ENCODE measurements at places on chromosomes 2 and 18.

DNA sequence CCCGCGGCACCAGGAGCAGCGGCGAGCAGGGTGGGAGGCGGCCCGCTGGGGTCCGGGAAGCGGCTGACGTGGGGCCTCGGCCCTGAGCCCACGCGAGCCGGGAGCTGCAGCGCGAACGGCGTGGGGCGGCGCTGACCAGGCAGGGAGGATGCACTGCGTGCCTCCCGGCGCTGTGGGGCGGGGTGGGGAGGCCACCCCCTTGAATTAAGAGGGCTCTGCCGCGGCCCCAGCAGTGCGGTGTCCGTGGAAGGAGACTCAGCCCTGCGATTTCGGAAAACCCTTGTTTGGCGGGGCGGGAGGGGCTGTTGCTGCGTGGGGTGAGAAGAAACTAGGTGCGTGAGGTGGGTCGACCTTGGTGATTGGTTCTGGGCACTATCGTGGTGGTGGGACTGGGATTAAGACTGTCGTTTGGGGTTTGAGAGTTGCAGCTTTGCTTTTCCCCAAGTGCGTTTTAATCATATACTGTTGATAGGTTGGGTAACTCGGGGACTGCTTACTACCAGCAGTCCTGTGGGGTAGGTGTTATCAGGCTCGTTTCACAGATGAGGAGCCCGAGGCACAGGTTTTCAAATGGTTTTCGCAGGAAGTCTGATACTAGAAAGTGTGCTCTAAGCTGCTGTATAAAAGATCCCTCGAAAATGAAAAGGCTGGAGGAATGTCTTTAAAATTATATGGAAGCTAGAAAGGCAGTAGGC is 722 bp downstream of the ACSL3 start:
- peak; percentile 3 for DNase-seq

DNA sequence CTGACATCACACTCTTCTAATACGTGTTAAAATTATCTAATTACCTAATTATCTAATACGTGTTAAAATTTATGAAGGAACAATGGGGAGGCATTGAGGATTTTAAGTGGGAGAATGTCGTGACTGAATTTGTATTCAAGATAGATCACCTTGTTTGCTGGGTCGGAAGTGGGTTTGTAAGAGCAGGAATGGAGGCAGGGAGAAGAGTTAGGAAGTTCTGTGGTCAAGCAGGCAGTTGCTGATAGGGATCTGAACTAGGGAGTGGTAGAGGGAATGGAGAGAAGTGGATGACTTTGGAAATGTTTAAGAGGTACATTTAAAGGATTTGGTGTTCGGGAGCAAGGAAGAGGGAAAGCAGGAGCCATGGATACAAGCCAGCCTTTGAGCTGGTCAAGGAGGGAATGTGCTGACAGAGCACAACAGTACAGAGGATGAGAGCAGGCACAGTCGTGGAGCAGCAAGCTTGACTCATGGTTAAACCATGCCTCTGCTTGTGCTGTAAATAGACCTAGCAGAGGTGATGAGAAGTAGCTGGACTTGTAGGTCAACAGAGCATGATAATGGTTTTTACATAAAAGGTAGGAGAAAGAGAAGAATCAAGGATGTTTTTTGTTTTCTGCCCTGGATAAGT is 16.2 kb downstream of the IL18RAP start:
- no peak for DNase-seq

- no peak for DNase-seq
Observed at GRCh38 chr18:67651438-67651837, 134.9 kb upstream of the DSEL start.

DNA sequence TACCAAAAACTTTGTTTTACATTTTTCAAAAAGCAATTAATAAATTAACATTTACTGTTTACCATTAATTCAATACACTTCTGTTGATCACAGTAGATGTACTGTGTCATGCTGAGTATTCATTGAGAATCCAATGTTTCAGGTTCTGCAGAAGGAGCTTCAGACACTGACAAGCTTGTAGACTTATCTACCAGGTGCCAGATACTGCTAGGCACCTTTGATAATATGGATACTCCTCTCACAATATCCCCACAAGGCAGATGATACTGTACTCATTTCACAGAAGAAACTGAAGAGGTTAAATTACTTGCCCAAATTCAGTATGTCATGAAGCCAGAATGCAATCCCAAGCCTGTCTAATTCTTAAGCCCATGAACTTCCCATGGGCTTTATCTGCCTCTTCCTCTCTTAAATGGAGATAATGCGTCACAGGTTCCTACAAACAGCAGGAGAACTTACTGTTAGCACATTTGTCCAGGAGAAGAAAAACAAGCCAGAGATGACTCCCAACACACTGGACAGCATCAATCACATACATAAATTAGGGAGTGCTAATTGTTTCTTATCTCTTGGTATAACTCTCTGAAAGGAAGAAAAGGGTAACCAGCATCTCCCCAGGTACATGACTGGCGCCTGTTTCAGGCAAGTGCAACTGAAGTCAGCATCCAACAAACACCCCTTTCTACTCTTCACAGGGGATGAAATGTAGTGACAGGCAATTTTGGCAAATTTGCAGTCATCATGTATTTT is 27.4 kb downstream of the ITSN2 start:
- no peak for DNase-seq

GRCh38 chr2:149825473-149825872 is 237.9 kb upstream of the MMADHC start:
- no peak for DNase-seq

- no peak for DNase-seq
Observed at GRCh38 chr2:134190062-134190806, 63.6 kb upstream of the MGAT5 start.

DNA sequence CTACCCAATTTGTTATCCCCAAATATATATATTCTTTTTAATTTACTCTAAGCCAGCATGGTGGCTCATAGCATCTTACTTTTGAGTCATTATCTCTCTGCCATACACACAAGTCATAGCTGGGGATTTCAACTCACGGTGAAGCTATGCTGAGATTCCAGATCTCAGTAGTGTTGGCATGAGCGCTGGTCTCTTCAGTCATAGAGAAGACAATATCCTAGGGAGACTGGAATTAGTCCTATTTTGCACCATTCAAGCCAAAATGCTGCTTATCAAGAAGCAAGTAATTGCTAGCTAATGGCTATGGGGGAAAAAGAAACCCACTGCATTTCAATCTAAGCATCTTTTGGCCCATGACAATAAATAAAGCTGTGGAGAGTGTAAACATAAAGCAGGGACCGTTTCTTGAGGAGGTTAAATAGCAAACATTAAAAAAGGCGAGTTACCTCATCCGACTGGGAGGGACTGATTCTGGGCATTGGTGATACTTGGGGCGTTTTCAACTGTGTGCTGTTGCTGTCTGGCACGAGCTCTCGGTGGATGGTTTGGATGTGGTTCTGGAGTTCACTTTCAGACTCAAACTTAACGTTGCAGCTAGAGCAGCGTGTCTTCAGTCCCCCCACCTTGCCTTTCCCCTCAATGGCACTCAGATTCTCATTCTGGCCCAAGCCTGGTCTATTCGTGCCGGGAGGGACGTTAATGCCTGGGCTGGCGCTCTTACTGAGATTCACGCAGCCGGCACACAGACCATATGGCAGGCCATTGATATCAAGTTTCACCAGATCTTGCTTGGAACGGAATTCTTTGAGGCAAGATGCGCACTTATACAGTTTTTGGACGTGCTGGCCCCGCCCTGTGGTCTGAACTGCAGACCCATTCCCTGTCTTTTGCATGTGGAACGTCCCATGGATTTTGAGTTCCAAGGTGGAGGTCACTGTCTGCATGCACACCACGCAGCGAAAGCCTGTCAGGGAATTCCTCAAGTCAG is 127.8 kb downstream of the ZNF521 start:
- no peak for DNase-seq

- DNase-seq, result no peak
Observed at GRCh38 chr2:149538138-149538833, 49.3 kb downstream of the MMADHC start.

DNA sequence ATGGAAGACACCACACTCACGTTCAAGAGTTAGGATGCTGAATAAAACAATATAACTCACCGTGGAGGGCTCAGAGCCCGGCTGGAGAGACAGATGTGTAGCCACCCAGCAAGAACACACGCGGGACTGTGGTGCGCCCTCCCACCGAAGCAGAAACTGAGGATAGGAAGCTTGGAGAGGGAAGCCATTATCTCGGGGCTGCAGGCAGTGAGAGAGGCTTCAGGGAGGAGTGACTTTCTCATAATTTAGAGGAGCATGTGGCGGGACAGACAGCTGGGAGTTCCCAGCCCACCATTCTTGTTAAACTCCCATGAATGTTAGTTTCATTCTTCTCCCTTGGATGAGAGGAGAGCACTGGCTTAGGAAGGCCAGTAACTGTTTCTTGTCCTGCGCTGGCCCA is 96.4 kb downstream of the MAPRE2 start:
- DNase-seq, result no peak

DNA sequence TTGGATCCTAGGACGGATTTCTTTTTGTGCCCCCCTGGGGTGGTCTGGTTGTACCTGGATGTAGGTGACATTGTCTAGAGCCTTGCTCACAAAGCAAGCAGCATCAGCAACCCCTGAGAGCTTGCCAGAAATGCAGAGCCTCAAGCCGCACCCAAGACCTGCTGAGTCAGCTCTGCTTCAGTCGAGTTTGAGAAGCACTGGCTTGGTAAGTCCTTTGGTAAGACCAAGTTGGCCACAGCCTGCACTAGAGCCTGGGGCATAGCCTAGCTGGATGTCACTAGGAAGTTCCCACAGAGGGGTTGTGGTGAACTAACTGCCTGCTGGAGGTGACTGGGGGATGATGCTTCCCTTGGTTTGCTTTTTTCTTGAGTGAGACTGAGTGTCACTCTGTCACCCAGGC is 6.2 kb downstream of the ABCG5 start:
- DNase-seq, result no peak

DNA sequence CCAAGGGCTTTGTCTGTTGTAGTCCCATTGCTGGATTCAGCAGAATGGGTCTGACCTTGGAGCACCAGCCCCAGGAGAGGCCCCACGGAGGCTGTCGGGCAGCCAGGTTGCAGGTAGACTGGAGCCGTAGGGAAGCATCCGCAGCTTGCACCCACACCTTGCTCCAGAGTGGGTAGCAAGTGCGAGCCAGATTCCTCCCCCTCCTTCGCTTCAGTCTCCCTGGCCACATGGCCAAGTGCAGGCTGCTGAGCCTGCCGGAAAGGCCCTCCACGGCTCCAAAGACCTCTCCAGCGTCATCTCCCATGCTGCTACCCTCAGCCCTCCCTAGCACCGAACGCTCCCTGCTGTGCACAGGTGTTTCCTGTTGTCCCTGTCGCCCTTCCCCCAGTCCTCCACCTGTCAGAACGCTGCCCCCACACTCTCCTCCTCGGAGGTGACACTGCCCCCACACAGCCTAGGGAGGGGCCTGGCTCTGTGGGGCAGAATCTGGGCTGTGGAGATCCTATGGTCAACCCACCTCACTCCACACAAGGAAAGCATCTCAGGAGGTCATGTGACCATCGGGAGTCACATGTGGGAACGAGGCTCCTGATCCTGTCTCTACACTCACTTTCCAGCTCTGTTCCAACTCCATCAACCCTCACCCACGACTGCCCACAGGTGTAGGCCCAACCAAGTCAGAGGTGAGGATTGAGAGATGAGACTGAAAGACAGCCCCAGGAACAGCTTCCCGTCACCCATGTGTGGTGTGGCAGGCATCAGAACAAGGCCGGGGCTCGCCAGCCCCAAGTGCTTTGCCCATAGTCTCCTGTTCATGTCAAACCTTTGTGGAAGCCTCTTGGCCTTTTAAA is 8.3 kb downstream of the KCNF1 start:
- DNase-seq, result no peak

- no peak for DNase-seq
Observed at GRCh38 chr2:3001615-3002560, 375.7 kb downstream of the EIPR1 start.

- DNase-seq, result no peak
Observed at GRCh38 chr2:132731441-132731840, 61.4 kb upstream of the LYPD1 start.

DNA sequence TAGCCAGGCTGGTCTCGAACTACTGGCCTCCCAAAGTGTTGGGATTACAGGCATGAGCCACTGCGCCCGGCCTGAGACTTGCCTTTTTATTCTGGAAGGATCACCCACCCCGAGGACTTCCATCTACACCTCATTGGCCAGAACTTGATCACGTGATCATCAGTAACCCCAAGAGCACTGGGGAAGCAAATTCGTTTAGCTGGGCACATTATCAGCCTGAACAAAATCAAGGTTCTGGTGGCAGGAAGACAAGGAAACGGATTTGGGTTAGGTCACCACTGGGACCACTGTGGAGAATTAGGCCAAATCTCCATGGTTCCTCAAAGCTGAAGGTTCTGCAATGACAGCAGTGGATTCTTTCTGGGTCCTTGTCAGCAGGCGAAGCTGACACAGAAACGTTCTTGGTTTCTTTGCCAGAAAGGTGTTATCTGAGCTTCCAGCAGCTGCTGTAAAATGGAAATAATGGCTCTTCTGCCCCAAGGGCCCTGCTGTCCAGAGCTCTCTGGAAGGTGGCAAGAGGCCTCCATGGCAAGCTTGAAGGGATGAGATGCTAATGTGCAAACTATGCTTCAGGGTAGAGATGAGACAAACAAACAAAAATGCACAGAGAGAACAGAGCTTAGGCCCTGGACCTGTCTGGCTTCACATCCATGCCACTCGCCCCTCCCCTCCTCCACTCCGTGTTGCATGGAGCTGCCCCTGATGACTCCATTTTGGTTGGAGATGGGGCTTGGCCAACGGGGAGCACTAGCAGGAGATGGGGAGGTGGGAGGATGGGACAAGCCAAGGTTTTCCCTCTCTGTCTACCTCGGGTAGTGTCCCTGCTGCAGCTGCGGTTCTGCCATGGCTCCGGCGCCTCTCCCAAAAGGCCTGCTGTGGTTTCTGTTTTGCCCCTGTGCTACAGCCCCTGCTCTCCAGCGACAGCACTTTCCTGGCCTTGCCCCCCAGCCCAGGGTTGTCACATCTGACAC is 28.4 kb downstream of the TMEM177 start:
- DNase-seq, result no peak

GRCh38 chr2:66561645-66562303 is 126.8 kb downstream of the MEIS1 start:
- no peak for DNase-seq

- no peak for DNase-seq
Observed at GRCh38 chr2:120132190-120132589, 91.0 kb downstream of the TMEM185B start.

DNA sequence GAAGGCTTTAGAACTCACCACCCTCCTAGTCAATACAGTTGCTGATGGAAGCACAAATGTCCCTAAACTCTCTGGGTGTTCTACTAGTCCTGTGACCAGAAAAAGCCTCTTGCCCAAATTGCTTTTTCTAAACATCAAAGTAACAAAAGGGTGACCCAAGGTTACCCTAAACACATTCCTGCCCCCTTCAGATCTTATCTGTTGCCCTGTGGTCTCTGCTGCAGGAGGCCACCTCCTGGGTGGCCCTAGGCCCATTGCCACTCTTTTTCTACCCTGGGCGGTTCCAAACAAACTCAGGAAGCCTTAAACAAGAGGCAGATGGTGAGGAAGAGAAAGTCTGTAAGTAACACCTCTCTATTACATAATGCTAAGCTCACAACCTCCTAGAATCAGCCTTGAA is 3.3 kb downstream of the RNF152 start:
- DNase-seq, result no peak

DNA sequence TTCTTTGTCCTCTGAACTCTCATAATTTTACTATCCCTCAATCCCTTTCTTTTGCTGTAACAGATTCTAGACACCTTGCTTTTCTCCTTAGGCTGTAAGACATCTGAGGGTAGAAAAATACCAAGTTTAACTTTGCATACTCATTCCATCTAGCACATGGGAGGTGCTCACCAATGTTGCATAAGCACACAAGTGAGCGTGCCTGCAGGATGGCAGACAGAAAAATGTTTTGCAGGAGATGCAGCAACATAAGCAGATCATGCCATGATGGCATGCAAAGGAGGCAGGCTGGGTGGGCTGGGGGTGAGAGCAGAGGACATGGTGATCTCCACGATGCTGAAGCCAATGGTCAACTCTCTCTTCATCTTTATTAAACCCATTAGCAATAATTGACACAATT is 24.1 kb downstream of the CYRIA start:
- DNase-seq, result no peak
